A549 treated with GW870086 at 1 μM for 4 hours (cell line): ENCODE measurements at places on chromosomes 13 and 19. TPM values are rescaled to one million over a fixed set of nuclear protein-coding genes. Genes with fewer than 3 reads are reported as not detected.

Gene EBI3
- 2.7 to 4.6 TPM (median 3.1 TPM) in 5 replicates for total RNA-seq

Gene FAM124A
- 1.8 to 3.0 TPM (median 2.3 TPM) in 5 replicates for total RNA-seq

Gene LYPD5
- 0.09 to 0.29 TPM (median 0.21 TPM) in 4 of 5 replicates, not detected in the other for total RNA-seq

Gene ZNF799
- total RNA-seq, result 1.3 to 2.1 TPM (median 1.7 TPM) in 5 replicates

Gene SIGLECL1
- not detected in 5 replicates for total RNA-seq

Gene ANGPTL4
- 354 to 441 TPM (median 395 TPM) in 5 replicates for total RNA-seq

Gene SLC15A1
- total RNA-seq, result 0.05 TPM in 1 of 5 replicates, not detected in the others

Gene ANGPTL8
- not detected in 5 replicates for total RNA-seq

Gene NPAS1
- 5.0 to 8.2 TPM (median 7.0 TPM) in 5 replicates for total RNA-seq

Gene METTL21C
- not detected in 5 replicates for total RNA-seq

Gene CD33
- not detected in 5 replicates for total RNA-seq

Gene SYCN
- total RNA-seq, result not detected in 5 replicates

Gene SUPT20H
- total RNA-seq, result 21.2 to 25.1 TPM (median 23.6 TPM) in 5 replicates

Gene MCEMP1
- not detected in 5 replicates for total RNA-seq

Gene DENND1C
- total RNA-seq, result 0.11 to 0.29 TPM (median 0.19 TPM) in 5 replicates

Gene GFY
- 0.08 to 0.30 TPM (median 0.14 TPM) in 5 replicates for total RNA-seq

Gene SLAIN1
- 0.34 to 0.82 TPM (median 0.49 TPM) in 5 replicates for total RNA-seq

Gene CILP2
- 0.08 to 0.31 TPM (median 0.20 TPM) in 5 replicates for total RNA-seq

Gene PODNL1
- 0.71 to 1.5 TPM (median 1.4 TPM) in 5 replicates for total RNA-seq

Gene ADAT3
- 2.8 to 5.9 TPM (median 5.0 TPM) in 5 replicates for total RNA-seq

Gene PALM
- total RNA-seq, result 9.8 to 18.2 TPM (median 15.0 TPM) in 5 replicates

Gene UNC13A
- 1.4 to 1.9 TPM (median 1.7 TPM) in 5 replicates for total RNA-seq

Gene ELAVL1
- total RNA-seq, result 66.2 to 71.1 TPM (median 68.4 TPM) in 5 replicates

Gene KCNC3
- total RNA-seq, result 0.95 to 1.5 TPM (median 1.4 TPM) in 5 replicates

Gene CYP2A6
- not detected in 5 replicates for total RNA-seq

Gene NLRP4
- total RNA-seq, result not detected in 5 replicates

Gene CEACAM1
- total RNA-seq, result 2.4 to 3.7 TPM (median 2.9 TPM) in 5 replicates

Gene RFPL4AL1
- total RNA-seq, result 0.23 to 0.49 TPM (median 0.38 TPM) in 3 of 5 replicates, not detected in the others

Gene CLIP3
- total RNA-seq, result 0.67 to 0.94 TPM (median 0.72 TPM) in 5 replicates

Gene PRR19
- total RNA-seq, result 3.6 to 4.9 TPM (median 4.3 TPM) in 5 replicates

Gene ELSPBP1
- not detected in 5 replicates for total RNA-seq

Gene ZNF382
- 0.03 to 0.10 TPM (median 0.07 TPM) in 3 of 5 replicates, not detected in the others for total RNA-seq

Gene IL11
- 14.5 to 19.3 TPM (median 18.6 TPM) in 5 replicates for total RNA-seq
